ENCODE measurements at places on chromosomes 2 and 18.

GRCh38 chr18:73261923-73262322 lies 394.1 kb upstream of the NETO1 start:
- DNase-seq, result no peak

GRCh38 chr2:95344215-95344583 lies 47.1 kb downstream of the KCNIP3 start:
- no peak for DNase-seq

GRCh38 chr2:161419638-161420190 lies 3.6 kb downstream of the TBR1 start:
- no peak for DNase-seq

- DNase-seq, result no peak
Observed at GRCh38 chr2:134319596-134320254, 65.9 kb downstream of the MGAT5 start.

DNA sequence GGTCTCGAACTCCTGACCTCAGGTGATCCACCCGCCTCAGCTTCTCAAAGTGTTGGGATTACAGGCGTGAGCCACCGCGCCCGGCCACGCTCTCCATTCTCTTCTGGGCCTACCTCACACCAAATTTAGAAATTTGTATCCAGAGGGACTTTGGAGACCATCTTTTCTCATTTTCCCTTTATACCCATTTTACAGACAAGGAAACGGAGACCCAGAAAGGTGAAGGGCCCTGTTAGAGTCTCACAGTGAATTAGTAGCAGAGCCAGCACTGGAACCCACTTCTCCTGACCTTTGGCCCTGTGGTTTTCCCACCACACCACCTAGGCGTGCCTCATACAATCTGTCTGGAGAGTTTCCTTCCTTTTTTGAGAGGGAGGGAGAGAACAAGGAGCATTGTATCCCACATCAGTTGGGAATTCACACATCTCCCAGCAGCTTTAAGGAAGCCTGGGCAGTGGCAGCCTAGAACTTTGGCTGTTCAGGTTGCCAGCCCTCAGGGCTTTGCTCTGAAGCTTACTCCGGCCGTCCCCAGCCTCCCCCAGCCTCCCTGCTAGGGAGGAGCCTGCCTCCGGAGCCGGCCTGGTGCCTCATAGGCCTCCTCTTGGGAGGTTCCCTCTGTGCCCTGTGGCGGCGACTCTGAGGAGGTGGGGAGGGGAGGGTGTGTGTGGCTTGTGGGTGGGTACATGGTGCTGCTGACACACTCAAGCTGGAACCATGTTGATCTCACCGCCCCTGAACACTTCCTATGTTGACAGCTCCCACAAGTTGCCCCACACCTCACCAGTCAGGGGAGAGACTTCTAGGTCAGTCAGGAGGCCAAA lies 13.8 kb downstream of the FOSL2 start:
- DNase-seq, result no peak

All from skin of body (tissue), 3 donors.